NCI-H510A treated with DMSO at 0.1 percent for 48 hours (cell line): ENCODE measurements at places on chromosomes 1 and 21.

- DNase-seq, result no peak
Measured at GRCh38 chr1:64645735-64646134, 99.1 kb upstream of the RAVER2 start.

DNA sequence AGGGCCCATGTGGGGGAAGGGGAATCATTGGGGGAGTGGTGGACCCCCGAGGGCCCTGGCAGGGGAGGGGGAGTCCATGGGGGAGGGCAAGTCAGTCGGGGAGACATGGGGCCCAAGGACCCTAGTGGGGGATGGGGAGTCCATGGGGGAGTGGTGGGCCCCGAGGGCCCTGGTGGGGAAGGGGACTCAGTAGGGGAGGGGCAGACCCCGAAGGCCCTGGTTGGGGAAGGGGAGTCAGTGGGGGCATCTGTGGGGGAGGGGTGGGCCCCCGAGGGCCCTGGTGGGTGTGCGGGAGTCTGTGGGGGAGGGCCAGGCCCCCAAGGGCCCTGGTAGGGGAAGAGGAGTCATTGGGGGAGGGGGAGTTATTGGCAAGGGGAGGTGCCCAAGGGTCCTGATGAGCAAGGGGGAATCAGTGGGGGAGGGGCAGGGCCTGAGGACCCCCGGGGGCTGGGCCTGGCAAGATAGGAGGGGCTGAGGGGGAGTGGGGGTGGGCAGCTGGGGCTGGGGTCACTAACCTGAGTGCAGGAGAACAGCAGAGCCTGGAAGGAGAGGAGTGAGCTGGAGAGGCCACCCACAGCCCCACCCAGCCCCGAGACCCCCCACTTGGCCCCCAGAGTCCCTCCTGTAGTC lies 2.1 kb downstream of the MXRA8 start:
- no peak for DNase-seq

DNA sequence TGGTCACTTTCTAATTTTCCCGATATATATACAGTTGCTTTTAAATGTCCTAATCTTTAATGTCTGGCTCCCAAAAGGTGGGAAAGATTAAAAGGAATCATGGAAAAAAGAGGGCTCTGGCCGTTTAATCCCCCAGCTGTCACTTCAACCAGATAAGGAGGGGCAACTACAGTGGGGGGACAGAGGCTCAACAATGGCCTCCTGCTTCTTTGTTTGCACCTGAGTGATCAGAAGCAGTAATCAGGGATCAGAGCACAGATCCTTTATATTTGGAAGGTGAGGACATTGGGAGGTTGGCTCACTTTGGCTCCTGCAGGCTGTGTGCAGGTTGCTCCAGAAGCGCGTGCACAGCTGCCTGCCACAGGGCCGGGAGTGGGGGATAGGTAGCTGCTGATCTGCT lies 212.8 kb downstream of the FMN2 start:
- no peak for DNase-seq

DNA sequence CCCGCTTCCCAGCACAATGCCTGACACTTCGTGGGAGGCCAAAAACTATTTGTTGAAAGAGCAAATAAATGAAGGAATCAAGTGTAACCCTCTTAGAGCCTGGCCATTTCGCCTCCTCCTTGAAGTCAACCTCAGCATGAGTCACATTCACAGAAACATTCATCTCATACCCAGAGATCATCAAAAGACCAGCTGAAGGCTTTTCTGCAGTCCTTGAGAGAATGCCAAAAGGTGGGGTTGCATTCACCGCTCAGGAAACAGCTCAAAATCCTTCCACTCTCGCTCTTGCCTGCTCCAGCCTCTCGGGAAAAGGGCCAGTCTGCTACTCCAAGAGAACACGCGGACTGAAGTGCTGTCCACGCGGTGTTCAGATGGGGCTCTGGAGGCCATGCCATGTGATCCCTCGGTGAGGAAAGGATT lies 90.0 kb downstream of the VWA5B1 start:
- DNase-seq, result no peak

GRCh38 chr1:112092656-112093371 lies 103.3 kb upstream of the KCND3 start:
- DNase-seq, result no peak

DNA sequence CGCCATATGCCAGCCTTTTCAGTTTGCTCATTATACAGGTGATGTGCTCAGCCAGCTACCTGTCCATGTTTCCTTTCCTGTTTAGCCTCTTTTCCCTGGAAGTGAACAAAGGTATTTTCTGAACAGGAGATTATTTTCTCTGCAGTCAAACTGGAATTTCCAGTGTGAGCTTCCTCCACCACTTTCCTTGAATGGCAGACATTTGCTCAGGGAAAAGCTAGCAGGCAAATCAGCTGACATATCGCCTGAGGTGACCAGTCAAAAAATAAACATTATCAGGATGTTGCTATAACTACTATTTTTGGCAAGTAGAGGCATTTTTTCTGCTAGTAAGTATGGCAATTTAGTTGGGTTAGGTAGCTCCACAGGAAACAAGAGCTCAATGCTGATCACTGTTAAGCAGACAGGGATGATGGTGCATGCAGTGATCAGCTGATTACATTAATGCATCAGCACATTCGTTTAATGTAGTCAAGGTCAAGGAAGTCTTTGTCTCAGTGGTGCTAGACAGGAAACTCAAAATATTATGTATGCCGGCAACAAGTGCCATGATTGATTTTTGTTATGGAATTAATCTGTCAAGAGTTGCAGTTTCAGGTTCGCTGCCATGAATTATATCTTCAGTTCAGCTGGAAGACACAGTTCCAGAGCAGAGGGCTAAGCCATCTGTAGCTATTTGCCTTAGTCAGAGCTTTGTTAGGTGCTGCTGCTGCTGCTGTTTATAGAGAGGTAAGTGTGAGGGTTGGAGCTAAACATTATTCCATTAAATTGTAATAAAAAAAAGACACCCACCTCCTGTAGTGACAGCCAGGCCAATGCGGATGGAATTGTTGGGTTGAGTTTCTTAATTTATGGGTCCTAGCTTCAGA lies 179.7 kb upstream of the ST6GALNAC5 start:
- DNase-seq, result peak; percentile 17

- DNase-seq, result no peak
Measured at GRCh38 chr1:198811449-198811848, 172.6 kb downstream of the PTPRC start.
